ENCODE measurements at places on chromosomes 2 and 18. TPM values are rescaled to one million over a fixed set of nuclear protein-coding genes. Genes with fewer than 3 reads are reported as not detected.
A peak's percentile ranks its signal among the peaks of the same experiment; 100 is the strongest.

Gene RAB27B
- total RNA-seq = 0.17 TPM

DNA sequence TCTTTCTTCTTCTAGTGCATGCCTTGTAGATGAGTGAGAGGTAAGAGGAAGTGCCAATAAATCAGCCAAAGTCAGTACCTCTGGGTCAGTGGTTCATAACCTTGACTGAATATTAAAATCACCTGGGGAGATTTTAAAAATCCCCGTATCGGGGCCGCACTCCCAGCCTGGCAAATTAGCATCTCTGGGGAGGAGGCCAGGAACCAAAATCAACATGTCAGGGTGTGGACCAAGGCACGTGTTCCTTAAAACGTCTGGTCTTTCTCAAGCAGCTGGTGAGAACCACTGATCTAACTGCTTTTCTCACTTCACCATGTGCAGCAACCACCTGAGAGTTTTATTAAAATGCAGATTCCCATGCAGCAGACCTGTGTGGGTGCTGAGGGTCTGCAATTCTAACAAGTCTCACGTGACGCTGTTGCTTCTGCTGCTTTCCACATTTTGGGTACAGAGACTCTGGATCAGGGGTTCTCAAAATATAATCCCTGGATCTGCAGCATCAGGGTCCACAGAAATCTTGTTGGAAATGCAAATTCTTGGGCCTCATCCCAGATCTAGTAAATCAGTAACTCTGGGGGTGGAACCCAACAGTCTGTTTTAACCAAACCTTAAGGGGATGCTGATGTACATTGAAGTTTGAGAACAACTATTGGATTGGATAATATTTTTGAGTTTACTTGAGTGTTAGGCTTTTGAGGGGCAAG lies 49.5 kb downstream of the CHST9 start:
- H3K36me3 ChIP-seq = no peaks in the 10 kb centered on the region
- no peak for DNase-seq
- no peaks in the 10 kb centered on the region for H3K27me3 ChIP-seq
- no peak overlapping the region for H3K27ac ChIP-seq
- no peak overlapping the region for H3K4me3 ChIP-seq

- H3K27ac ChIP-seq = no peak overlapping the region
- no peaks in the 10 kb centered on the region for H3K27me3 ChIP-seq
- H3K4me3 ChIP-seq = no peak overlapping the region
- H3K4me1 ChIP-seq = no peaks in the 10 kb centered on the region
Measured at GRCh38 chr2:6370753-6371551, 494.8 kb downstream of the CMPK2 start.

DNA sequence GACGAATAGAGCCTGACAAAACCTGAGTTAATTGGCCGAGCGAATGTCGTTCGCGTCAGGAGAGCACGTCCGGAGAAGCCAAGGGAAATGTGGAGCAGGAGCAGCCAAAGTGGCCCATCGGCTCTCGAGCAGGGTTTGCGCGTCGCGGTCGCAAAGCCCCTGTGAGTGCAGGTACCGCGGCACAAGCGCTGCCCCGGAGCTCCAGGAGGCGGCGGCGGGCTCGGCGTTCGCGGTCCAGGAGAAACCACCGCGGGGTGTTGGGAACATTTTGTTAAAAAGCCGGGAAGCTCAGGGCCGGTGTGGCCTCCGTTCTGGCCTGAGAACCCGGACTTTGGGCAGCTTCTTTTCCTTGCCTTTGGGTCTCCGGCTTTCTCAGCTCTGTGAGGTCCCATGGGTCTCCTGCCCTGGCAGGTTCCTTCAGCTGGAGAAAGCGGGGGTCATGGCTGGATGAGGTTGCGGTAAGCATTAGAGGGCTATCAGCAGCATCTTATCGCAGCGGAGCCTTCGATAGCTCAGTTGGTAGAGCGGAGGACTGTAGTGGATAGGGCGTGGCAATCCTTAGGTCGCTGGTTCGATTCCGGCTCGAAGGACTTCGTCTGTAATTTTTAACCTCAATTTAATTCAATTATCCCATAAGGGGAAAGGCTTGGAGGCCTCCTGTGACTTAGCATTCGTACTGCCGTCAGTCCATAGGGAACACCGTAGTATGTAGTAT lies 1.0 kb upstream of the AGBL5 start:
- peaks cover 24% of the 10 kb centered on the region for H3K36me3 ChIP-seq
- H3K27ac ChIP-seq = peak overlapping the region; percentile 77
- peak; percentile 84 for DNase-seq

GRCh38 chr2:48691935-48692691 lies 63.4 kb downstream of the LHCGR start:
- DNase-seq = no peak
- no peaks in the 10 kb centered on the region for H3K36me3 ChIP-seq
- no peak overlapping the region for H3K4me3 ChIP-seq
- H3K27me3 ChIP-seq = no peaks in the 10 kb centered on the region
- H3K27ac ChIP-seq = no peak overlapping the region

DNA sequence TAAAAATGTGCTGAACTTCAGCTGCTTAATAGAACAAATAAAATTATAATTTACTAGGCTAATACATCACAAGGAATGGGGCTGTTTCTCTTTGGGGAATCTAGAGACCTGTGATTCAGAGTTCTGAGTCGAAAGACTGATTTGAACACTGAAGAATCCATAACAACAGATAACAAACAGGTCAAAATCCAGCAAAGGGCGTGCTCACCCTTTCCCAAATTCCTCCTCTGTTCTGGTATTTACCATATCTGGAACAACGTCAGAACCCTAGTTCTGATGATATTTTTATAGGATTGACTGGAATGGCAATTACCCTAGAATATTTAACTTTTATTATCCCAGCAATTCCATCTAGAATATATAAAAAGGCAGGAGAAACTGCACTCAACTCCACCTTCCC lies 66.0 kb upstream of the ITGA6 start:
- no peaks in the 10 kb centered on the region for H3K36me3 ChIP-seq
- no peaks in the 10 kb centered on the region for H3K27me3 ChIP-seq
- no peaks in the 10 kb centered on the region for H3K4me1 ChIP-seq
- no peak for DNase-seq
- no peak overlapping the region for H3K27ac ChIP-seq
- H3K4me3 ChIP-seq = no peak overlapping the region

- no peaks in the 10 kb centered on the region for H3K36me3 ChIP-seq
- no peaks in the 10 kb centered on the region for H3K4me1 ChIP-seq
- peaks cover 26% of the 10 kb centered on the region for H3K27me3 ChIP-seq
- H3K4me3 ChIP-seq = no peak overlapping the region
- no peak for DNase-seq
Measured at GRCh38 chr18:49851624-49852023, 38.3 kb upstream of the ACAA2 start.

GRCh38 chr2:144512891-144513351 lies 7.0 kb downstream of the ZEB2 start:
- no peaks in the 10 kb centered on the region for H3K27me3 ChIP-seq
- peak overlapping the region; percentile 89 for H3K4me3 ChIP-seq
- peaks cover 43% of the 10 kb centered on the region for H3K4me1 ChIP-seq
- no peak for DNase-seq
- H3K27ac ChIP-seq = peak overlapping the region; percentile 96

DNA sequence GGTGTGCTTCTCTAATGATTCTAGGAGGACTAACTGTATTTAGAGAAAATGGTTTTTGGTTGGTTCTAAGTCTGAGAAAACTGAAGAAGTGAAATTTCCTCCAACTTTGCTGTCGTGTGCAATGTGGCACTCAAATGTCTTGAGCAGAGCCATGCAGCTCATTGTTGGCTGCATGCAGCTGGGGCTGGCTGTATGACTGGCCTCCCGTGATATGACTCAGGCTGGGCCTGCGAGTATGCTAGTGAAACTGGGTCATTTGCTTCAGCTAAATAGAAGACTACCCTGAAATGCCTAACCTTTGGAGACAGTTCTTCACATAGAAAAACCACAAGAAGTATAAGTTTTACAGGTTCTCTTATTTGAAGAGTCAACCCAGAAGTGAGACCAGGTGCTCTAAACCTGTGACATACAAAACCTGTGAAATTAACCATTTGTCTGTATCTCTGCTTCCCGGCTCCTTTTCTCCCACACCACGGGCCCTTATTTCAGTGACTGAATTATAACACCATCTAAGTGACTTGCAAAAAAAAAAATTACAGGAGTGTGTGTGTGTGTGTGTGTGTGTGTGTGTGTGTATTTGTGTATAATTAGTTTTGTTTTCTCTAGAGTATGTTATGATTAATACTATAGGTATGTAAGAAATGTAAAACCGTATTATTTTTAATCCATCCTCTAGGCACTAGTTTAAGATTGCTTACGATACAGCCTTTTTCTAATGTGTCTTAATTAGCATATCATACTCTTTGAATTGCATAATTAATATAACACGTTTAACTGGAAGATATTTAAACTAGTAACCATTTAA lies 15.9 kb downstream of the POLI start:
- no peaks in the 10 kb centered on the region for H3K4me1 ChIP-seq
- H3K36me3 ChIP-seq = peaks cover 2% of the 10 kb centered on the region
- no peaks in the 10 kb centered on the region for H3K27me3 ChIP-seq
- peak; percentile 48 for DNase-seq
- no peak overlapping the region for H3K27ac ChIP-seq

DNA sequence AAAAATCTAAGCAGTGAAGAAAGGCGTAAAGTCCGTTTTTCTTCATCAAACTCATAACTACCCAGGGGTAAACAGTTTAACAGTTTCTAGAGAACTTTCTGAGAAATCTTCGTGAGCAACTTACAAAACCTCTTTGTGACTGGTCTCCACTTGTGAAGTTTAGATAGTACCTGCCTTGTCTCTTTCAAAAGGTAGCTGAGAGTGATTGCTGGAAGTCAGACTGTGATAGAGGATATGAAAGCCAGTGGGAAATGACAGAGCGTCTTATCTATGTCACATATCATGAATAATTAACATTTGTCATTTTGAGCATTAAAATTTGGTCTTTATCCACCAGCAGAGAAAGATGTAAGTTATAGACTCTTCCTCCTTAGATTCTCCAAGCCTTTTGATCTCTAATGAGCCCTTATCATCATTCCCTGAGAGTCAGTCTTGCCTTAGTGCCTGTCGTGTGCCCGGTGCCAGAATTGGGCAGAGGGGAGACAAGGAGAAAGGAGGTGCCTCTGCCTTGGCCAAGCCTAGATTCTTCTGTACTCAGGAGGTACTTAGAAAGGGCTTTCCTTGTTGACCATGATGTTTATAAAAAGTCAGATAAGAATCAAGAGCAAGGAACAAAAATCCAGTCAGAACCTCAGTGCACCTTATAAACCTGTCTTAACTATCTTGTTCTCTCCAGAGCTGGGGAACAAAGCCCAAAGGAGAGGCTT lies 205.1 kb upstream of the EPAS1 start:
- H3K4me3 ChIP-seq = no peak overlapping the region
- H3K27me3 ChIP-seq = no peaks in the 10 kb centered on the region
- no peaks in the 10 kb centered on the region for H3K4me1 ChIP-seq
- H3K36me3 ChIP-seq = no peaks in the 10 kb centered on the region
- DNase-seq = no peak

GRCh38 chr2:99710721-99711120 lies 220.9 kb upstream of the REV1 start:
- H3K27me3 ChIP-seq = no peaks in the 10 kb centered on the region
- no peak for DNase-seq

DNA sequence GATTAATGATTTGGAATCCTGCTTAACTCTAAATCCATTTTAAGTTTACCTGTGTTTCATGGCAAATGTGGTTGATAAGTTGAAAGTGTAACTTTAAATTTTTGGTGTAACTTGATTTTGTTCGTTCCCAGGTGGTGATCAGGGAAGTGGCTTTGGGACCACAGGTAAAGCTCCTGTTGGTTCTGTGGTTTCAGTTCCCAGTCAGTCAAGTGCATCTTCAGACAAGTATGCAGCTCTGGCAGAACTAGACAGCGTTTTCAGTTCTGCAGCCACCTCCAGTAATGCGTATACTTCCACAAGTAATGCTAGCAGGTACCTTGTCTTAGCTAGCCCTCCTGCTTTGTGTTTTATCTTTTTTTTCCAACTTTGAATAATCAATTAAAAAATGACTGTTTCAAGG lies 62.8 kb downstream of the AGFG1 start:
- no peaks in the 10 kb centered on the region for H3K27me3 ChIP-seq
- H3K27ac ChIP-seq = no peak overlapping the region
- no peak for DNase-seq
- H3K4me3 ChIP-seq = no peak overlapping the region
- H3K36me3 ChIP-seq = peaks cover 3% of the 10 kb centered on the region

All from psoas muscle (tissue), 8 donors.